T1000 (cell line): ENCODE measurements at places on chromosomes 7 and 10.

DNA sequence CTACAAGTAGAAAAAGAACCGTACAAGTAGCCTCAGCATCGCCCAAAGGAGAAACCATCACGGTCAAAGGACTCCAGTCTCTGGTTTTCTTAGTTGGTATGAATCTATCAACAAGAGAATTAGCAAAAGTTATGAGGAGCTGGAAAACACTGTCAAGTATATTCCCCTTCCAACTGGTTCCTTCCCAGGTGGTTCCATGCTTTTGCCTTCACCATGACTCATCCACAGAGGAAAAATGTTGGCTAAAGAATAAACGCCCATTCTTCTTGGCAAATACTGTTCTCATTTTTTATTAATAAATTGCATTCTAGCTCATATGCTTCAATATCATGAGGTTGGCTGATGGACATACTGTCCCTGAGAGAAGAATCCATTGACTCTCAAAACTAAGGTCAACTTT is 6.4 kb downstream of the ELMO1 start:
- no peak for DNase-seq

GRCh38 chr7:73977619-73978618 is 50.1 kb upstream of the ELN start:
- no peak for DNase-seq

DNA sequence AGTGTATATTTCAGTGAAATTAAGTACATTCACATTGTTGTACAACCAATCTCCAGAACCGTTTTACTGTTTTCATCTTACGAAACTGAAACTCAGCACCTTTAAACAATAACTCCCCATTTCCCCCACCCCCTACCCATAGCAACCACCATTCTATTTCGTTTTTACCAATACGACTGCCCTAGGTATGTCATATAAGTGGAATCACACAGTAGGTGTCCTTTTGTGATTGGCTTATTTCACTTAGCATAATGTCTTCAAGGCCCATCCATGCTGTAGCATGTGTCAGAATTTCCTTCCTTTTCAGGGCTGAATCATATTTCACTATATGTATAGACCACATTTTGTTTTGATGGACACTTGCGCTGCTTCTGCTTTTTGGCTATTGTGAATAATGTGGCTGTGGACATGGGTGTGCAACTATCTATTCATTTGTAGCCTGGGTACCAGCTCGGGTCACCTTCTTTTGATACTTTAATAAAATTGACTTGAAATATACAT is 34.3 kb upstream of the DLG5 start:
- no peak for DNase-seq

GRCh38 chr10:69449841-69450240 is 1.4 kb upstream of the TSPAN15 start:
- DNase-seq = no peak

- DNase-seq = no peak
These were observed 123.0 kb downstream of the CDK14 start for GRCh38 chr7:90719155-90719554.

DNA sequence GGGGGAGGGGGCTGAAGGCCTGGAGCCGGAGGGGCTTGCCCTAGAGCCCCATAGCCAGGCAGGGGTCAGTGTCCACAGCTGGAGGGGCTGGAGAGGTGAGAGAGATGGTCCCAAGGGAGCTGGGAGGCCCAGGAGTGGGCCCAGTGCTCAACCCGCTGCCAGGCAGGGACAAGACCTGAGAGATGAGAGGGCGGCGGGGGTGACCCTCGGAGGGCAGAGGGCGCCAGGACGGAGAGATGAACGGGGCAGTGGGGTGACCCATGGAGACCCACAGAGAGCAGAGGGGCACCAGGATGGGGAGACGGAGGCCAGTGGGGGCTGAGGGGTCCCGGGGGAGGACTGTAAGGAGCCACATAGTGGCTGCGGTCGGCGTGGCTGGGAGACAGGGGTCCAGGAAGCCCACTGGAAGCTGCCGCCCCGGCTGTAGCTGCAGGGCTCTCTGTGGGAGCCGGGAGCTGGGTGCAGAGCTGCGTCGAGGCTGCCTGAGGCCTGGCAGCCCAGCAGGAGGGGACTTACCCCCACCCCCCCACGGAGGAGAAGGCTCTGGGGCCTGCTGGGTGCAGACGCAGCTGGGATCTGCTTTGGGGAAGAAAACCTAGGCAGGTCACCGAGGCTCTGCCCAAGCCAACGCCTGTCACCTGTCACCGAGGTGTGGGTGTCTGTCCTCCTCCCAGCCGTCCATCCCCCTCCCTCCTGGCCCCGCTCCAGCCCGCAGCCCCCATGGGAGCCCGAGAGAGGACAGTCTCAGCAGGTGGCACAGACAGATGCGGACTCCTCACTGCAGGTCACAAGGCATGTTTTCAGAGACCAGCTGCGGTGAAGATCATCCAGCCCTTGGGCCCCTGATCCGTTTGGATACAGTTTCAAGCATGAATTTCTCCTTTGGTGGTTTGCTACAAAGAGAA is 25.1 kb downstream of the PWWP2B start:
- DNase-seq = no peak

DNA sequence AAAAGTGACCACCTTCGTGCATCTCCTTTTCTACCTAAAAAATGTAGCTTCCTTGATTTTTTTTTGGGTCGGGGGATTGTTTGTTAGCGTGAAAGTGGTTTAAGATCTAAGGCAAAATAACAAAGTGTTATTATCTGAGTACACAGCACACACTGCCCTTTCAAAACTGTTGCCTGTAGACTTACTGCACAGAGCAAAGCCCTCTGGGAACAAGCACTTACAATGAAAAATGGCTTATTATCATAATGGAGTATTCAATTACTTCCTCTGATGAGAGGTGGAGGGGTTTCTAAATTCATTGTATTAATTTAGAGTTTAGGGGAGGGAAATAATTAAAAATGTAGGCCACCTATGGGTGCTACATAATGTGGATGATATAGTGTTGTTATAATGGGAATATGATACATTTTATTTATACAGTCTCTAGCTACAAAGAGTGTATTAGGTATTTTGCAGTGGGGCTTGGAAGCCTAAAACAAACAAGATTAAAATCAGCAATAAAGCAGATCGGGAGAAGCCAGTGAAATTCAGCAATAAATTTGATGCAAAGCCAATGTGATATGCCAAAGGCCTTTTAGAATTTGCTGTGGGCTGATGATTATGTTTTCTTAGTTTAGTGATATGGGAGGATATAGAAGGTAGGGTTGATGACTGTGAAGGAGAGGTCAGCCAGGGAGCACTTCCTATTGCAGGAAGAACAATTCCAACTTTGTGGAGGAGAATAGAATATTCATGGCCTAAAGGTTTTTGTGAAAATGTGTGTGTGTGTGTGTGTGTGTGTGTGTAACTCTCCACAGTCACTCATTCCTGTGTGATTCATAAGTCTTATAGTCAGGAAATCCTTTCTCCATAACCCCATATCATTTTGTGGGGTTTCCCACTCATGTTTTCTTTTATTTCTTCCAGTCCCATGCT is 17.7 kb upstream of the EXOC4 start:
- no peak for DNase-seq

DNA sequence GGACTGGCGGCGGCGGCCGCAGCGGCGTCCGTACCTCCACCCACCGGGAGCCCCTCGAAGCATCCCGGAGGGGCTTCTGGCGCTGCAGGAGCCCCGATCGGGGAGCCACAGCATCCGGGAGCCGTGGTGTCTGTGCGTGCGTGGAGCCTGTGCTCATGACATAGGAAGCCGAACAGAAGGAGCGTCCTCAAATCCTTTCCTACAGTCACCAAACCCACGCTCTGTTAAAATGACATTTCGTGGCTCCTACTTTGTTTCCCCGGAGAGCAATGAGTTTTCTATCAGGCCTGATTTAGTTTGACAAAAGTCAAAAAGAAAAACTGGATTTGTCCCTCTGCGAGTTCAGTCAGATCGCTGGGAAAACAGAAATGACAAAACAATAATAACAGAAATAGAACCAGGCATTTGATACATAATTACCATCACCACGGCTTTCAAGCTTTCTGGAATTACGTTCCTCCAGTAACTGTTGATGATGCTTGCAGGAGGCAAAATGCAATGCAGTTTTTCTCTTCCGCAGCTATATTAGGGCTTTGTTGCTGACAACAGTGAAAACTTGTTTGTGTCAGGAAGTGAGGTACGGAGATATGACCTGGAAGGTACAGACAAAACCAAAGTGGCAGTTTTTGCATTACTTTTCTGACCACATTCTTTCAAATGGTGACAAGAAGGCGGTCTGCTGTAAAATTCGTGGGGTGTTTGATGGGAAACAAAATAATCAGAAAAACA is 219.3 kb upstream of the MKLN1 start:
- DNase-seq = no peak

DNA sequence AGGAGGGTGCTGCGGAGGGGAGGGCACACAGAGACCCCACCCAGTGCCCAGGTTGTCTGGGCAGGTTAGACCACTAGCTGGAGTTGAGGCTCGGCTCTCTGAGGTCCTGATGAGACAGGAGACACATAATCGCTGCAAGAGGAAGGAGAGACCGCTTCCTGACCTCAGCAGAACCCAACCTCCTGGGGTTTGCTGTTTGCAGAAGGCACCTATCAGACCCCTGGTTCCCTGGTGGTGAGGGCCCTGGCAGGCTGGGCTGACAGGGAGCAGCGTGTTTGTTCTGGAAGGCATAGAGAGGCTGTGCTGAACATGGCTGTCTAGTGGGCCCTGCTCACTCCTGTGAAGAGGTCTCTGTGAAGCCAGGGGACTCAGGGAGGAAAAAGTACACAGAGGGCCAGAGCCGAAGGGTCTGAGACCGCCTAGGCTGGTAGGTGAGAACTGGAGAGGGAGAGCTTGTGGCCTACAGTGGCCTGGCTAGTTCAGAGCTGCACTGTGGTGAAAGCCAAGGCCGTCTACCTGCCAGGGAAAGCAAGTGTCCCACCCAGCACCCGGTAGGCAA is 39.4 kb upstream of the NPFFR1 start:
- DNase-seq = no peak

GRCh38 chr7:43779045-43779812 is 20.7 kb downstream of the BLVRA start:
- no peak for DNase-seq

DNA sequence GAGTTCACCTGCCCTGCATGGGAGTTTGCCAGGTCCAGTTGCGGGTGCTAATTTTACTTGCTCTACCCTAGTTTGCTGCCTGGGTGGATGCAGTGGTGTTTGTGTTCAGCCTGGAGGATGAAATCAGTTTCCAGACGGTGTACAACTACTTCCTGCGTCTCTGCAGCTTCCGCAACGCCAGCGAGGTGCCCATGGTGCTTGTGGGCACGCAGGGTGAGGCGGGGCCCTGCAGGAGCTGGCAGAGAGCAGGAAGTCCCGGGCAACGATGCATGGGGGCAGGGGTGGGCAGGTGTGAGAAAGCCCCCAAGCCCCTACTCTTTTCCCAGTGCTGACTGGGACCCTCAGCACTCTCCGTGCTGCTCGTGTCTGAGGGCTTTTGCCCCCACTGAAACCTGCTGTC is 31.3 kb downstream of the AGAP3 start:
- no peak for DNase-seq

GRCh38 chr7:6276911-6277408 is 4.5 kb upstream of the CYTH3 start:
- no peak for DNase-seq

DNA sequence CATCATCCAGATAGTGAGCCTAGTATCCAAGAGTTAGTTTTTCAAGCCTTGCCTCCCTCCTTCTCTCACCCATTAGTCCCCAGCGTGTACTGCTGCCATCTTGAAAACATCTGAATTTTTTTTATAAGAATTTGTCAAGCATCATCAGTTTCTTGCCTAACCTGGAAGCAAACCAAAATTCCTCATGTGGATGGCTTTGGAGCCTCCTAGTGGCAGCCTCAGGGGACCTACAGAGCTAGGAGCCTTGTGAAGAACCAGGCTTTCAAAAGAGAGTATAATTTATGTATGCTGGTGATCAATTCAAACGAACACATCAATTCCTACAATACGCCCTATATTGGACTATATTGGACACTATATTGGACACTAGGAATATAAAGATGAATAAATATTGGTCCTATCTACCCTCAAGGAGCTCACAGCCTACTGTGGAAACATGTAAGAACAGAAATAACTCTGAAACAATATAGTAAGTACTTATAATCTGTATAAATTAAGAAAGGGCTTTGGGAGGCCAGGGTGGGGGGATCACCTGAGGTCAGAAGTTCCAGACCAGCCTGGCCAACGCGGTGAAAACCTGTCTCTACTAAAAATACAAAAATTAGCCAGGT is 63.4 kb downstream of the HPSE2 start:
- DNase-seq = no peak
